AG04449 (cell line): ENCODE measurements at places on chromosomes 13 and 19.

GRCh38 chr19:50036908-50037307, 11.1 kb downstream of the ZNF473 start:
- DNase-seq = no peak

DNA sequence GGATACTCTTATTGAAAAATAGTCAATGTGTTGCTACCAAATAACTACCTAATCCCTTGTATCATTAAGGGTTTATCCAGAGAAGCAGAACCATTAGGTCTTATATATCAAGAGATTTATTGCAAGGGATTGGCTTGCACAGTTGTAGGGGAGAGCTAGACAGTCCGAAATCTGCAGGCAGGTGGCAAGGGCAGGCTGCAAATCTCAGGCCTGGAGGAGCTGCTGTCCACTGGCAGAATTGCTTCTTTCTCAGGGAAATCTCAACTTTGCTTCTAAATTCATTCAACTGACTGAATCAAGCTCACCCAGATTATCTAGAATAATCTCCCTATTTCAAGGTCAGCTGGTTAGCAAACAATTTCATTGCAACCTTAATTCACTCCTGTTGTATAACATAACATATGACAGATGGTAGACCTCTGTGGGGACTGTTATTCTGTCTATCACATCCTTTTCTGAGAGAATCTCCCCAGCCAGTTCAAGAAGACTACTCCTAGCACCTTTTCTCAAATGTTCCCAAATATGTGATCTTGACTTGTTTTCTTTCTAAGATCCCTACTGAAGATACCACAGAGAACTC, 194.2 kb downstream of the NHLRC3 start:
- no peak for DNase-seq

DNA sequence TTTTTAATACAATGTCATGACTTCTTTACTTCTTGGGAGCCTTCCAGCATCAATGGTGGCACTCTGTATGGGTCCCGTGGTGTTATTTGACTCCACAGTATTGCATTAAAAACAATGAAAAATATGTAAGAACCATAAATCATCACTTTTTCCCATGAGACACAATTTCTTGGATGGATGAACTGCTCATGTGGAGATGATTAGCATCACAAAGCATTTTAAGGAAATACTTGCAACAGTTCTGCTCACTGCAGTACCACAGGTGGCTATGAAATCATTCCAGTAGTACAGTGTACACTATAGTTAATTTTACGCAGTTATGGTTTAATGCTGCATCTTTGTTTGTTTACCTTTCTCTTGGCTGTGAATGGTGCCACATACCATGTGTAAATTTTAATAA, 37.2 kb upstream of the C1QTNF9B start:
- DNase-seq = no peak

DNA sequence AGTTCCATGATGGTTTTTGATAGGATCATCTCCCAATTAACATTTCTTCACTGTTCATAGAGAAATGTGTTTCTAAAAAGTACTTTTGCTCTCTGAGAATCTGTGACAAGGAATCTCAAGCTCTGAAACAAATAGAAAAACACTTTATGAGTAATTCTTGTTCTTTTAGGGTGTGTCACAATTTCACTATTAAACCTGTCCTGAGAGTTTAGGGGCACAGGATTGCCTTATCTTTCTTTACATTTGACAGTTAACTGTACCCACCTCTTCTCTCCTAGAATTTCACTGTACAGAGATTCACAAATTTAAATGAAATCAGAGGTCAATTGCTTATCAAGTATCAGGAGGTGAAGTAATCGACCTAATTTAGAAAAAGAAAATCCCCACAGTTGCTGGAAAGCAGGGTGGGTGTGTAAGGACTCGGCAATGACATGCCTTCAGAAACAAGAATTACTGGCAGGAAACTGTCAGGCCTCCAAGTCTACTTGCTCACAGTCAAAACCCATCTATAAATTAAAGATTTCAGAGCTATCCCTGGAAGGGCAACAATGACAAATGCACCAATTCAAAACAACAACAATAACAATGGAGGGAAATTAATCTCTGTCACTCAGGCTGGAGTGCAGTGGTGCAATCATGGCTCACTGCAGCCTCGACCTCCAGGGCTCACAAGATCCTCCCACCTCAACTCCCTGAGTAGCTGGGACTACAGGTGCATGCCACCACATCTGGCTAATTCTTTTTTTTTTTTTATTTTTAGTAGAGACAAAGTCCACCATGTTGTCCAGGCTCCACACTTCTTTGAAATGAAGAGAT, 250.2 kb downstream of the ABCC4 start:
- no peak for DNase-seq

GRCh38 chr19:45166723-45167252, 6.0 kb upstream of the NKPD1 start:
- DNase-seq = no peak

- DNase-seq = no peak
Measured at GRCh38 chr19:1825909-1826556, 14.0 kb upstream of the ATP8B3 start.

GRCh38 chr13:54394085-54394700, 1365.6 kb downstream of the OLFM4 start:
- no peak for DNase-seq

- no peak for DNase-seq
Measured at GRCh38 chr13:111517641-111518010, 197.2 kb downstream of the TEX29 start.

DNA sequence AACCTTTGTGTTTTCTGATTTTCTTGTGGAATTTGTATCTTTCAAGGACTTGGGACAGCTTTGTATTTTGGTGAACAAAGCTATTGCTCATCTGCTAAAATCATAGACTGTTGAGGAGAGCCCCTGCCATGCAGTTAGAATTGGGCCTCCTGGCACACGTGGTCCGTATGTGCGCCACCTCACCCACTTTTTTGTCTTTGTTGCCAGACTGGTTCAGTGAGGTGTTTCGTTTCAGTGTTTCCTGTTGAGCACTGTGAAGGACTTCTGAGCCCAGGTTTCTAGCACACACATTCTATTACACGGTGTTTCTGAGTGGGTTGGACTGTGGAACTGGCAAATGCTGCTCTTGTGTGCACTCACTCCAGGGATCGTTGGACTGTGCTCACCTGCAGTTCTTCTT, 37.6 kb upstream of the RNF113B start:
- DNase-seq = no peak

DNA sequence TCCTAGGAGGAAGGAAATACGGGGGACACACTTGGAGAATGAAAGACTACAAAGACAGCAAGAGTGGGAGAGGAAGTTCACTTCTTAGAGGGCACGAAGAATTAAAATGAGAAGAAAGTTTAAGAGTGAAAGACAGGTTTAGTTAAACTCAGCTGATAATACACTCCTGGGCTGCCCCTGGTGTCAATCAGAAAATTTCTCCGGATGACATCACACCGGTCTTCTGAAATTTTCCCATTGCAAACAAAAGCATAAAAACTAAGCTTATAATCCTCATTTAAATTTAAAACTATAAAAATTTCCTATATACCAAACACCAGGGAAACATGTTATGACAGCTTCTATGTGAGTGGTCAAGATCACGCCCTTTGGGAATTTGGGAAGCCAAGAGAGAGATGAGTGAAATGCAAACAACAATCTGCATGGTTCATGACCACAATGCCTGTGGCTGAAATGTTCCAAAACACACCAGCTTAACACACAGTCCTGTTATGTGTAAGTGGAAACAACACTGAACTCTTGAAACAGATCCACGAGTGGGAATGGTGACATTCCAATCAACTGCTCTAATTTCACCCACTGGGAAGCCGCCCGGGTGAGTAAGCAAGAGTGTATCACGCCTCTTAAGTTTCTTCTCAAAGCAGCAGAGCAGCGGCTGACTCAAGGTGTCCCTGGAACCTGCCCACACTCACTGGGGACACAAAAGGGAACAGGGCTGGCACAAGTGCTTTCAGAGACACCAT, 49.0 kb downstream of the BRD4 start:
- DNase-seq = no peak

DNA sequence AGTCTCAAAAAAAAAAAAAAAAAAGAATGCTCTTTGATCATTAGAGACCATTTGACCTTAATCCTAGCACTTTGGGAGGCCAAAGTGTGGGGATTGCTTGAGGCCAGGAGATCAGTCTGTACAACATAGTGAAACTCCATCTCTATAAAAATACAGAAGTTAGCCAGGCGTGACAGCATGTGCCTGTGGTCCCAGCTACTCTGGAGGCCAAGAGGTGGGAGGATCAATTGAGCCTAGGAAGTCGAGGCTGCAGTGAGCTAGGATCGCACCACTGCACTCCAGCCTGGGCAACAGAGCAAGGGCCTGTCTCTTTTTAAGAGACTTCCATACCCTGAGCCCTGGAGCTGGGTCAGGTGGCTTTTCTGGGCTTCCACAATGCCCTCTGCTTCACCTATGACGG, 11.5 kb upstream of the COLGALT1 start:
- no peak for DNase-seq

DNA sequence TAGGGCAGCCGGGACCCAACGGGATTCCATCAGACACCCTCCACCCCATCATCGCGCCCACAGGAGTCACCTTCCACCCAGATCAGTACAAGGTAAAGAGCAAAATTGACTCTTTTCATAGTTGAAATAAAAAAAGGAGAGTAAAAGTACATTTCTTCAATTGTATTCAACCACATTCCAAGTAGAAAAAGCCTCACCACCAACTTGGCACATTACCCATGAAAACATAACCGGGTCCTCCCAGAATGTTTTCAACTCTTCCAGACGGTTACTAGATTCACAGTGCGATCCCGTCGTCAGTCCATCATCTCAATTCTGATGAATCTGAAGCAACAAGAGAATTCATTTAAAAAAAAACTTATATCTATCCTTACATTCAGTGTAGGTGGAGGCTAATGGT, 125.2 kb downstream of the RAB20 start:
- no peak for DNase-seq

GRCh38 chr19:54660964-54661363, 1.8 kb upstream of the LILRB4 start:
- DNase-seq = no peak

DNA sequence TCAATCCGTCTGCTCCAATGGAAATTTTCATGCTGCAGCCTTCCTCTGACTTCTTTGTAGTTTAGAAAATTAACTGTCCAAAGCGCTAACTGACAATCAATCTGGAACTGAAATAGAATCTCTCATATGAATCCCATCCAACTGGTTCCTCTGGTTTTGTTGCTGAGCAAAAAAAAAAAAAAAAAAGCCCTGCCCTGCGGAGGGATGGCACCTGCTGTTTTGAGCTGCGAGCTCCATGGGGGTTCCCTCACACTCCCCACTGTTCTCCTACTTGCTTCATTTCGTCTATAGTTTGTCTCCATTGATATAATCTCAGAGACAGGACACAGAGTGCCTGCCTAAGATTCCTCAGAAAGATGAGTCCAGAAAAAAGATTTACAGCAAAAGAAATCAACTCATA, 33.4 kb downstream of the FAAP24 start:
- no peak for DNase-seq
